CD4-positive, alpha-beta T cell treated with Interleukin-2 at 100 ng/mL for 4 hours (primary cell): ENCODE measurements at places on chromosomes 1 and 21.
A peak's percentile ranks its signal among the peaks of the same experiment; 100 is the strongest.

- DNase-seq, result no peak
These were observed 160.7 kb downstream of the HHIPL2 start for GRCh38 chr1:222387007-222387814.

GRCh38 chr21:31957631-31958030, 84.8 kb downstream of the HUNK start:
- DNase-seq, result peak; percentile 1

- no peak for DNase-seq
These were observed 18.4 kb upstream of the SIPA1L2 start for GRCh38 chr1:232648316-232648715.

DNA sequence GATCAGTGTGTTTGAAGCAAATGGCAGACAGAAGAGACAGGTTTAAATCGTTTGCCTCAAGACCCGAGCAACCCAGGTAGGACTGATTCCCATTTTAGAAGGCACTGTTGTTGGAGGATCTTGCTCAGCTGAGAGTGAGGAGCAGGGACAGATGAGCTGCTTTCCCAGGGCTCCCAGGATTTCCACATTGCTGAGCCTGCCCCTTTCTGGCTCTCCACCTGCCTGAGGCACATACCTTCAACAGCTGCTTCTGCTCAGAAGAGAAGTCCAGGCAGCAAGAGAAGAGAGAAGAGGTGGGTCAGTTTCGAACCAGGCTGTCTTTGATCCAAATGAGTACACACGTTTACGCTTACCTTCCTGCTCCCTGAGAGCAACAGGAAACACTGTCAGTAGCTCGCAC, 5.7 kb downstream of the TNNT2 start:
- no peak for DNase-seq

GRCh38 chr1:35797380-35797779, 10.4 kb upstream of the AGO4 start:
- no peak for DNase-seq
